ENCODE measurements at places on chromosomes 5 and 9.

DNA sequence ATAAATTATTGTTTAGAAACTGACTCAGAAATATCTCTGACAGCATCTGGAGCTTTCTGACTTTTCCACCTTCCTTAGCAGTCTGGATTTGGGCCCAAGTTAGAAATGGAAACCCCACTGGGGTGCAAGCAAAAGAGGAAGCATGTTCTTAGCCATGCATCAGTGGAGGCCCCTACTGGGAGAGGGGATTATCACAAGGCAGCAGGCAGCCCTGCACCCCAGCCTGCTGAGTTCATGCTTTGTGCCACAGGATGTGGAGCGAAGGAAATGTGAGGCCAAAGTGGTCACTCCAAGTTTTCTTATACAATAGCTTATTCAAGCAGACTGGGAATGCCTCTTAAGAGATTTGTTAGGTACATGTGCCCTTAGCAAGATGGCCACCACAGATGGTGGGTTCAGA is 146.5 kb upstream of the TLX3 start:
- DNase-seq = no peak

DNA sequence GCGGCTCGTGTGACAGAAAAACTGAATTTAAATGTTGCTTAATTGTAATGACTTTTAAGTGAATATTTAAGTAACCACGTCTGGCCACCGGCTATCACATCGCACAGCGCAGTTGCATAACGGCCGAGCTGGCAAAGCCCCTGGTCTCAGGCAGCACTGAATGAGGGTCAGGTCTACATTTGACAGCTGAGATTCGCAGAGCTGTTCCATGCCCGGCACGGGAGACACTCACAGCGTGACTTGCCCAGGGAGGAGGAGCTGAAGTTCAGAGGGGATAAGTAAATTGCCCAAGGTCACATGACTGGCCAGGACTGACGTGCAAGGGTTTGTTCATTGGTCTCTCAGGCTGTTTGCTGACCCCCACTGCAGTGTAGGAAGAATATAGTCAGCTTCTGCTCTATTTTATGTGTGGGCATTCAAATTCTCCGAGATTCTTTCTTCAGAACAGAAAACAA is 17.4 kb upstream of the COL5A1 start:
- DNase-seq = no peak

GRCh38 chr5:54985301-54986268 is at the start of gene ESM1:
Gene ESM1 (minus strand): TSS chr5:54985593. CDS start chr5:54985517, 76 bp downstream.
- DNase-seq = peak; percentile 46

GRCh38 chr5:14266686-14267085 is 123.5 kb downstream of the TRIO start:
- no peak for DNase-seq

- DNase-seq = no peak
These were observed 197.9 kb downstream of the GOLPH3 start for GRCh38 chr5:31976169-31976568.

DNA sequence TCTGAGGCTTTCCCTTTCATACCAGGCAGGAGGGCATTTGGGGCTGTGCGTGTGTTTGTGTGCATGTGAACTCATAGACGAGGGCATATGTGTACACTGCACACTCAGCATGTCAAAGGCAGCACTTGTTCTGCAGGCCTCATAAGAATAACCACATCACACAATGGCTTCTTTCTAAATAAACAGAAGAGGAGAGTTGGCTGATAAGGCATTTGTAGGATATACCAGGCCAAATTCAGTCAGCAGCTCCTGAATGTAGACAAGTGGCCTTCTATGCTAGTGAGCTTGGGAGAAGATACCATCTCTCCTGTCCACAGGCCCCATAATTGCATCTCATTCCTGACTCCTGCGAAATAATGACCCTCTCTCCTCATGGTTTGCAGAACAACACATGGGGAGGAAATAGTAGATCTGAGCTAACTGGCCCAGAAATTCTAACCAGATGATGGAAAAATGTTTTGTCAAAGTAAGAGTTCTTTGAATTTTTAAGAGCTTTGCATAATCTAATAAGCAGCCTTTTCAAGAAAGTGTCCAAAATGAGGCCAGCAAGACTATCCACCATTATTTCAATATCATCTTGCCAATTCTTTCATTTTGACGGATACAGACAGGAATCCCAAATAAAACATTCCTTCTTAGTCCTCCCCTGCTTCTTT is 60.5 kb upstream of the GAS1 start:
- no peak for DNase-seq

DNA sequence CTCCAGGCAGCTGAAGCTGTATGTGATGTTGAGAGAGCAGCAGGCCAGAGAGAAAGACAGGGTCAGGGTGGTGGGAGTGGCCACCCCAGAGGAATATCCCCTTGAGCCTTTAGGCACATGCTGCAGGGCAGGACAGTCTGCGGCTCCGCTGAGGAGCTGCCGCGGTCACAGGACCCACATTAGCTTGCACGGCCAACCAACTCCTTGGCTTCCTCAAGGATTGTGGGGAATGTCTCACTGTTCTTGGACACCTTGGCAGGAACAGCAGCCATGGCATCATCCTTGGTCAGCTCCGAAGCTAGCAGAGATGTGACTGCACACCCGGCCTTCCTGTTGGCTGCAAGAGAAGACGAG is 27.8 kb downstream of the PCDHGC5 start:
- no peak for DNase-seq

DNA sequence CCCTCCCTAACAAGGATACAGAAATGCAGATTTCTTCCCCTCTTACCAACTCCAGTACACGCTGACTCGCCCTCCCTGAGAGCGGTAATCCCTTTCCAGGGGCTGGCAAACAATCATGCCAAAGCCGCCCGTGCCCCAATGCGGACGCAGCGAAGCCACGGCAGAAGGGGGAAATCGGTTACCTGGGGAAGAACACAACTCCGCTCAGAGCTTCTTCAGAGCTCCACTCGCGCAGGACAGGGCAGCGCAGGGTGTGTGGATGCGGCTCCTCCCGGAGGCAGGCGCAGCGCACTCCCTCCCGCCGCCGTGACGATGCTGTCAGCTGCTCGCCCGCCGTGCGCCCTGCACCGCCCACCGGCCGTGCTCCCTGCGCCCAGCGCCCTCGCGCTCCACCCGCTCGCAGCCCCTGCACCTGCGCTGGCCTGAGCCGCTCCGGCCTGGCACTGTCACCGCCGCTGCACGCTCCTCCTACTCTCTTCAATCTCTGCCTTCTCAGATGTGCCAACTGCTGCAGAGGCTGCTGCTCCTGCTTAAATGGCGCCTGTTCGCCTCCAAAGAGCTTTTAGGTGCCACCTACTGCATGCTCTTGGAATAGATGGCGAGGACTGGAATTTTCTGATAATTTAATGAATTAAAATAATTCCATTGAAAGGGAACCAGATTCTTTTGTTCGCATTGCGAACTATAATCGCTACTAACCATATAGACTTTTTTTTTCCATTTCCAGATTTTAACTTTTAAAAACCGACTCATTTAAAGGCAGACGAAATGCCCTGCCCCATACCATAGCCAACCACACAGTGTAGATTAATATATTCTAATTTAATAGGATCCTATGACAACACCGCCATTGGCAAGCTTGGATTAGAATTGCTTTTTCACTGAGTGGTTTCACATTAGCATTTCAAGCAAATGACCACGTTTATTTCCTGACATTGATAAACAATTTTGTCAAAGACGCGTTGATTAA is at the start of gene DIRAS2:
DIRAS2 (minus strand) TSS at position 255 of the 970 bp plus-strand sequence. CDS start 28,997 bp downstream, outside the sequence.
- DNase-seq = peak; percentile 6

DNA sequence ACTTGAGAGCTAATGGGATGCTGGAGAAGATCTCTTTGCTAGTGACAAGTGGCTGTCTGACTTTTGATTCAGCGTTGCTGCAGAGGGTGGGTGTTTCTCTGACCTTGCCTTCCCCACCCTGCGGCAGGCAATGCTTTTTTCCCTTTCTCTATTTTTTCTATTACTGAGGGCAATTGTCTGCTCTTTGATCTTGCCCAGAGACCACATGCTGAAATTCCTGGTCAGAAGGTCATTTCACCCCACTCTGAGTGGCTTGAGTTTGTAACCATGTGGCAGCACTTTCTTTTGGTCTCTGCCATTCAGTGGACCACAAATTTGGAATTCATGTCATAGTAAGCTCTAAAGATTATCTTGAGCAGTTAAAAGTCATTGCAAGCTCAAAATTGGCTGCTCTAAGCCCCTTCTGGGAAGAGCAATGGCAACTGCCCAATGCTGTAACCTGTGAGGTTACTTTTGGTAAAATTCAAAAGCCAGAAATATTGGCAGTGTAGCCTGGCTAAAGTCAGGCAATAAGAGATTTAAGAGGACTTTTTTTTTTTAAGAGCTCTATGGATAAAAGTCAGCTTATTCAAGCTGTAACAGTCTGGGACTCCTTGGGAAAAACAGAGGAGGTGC is 30.4 kb upstream of the MTMR12 start:
- no peak for DNase-seq

DNA sequence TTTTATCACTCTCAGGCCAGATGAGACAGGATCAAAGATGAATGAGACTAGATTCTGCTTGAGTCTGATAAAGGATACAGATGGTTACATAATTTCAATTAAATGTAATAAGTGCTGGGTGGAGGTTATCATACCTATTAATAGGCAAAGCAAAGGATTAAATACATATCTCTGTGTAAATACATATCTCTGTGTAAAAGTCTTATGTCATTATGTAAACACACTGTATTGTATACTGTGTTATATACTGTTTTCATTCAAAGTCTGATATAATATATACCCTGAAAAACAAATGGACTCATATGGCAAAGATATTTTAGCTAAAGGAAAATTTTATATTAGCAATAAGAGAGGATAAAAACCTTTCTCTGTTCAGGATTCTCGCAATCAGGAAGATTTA is 605.8 kb upstream of the PTGER4 start:
- DNase-seq = no peak

DNA sequence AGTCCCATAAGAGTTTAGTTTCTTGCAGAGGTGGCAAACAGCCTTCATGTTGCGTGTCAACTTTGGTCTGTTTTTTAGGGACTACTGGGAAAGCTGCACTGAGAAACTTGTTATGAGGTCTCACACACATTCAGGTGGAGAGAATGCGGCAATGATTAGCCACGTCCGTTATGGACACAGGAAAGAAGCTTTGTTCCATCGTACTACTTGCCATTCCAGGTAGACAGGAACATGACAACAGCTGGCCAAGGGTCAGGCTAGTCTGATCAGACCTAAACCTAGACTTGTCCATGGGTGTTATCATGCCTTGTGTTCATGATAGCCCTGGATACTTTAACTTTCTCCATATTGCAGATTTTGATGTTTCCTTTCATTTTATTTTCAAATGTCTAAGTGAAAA is 113.2 kb downstream of the ZNF608 start:
- no peak for DNase-seq

DNA sequence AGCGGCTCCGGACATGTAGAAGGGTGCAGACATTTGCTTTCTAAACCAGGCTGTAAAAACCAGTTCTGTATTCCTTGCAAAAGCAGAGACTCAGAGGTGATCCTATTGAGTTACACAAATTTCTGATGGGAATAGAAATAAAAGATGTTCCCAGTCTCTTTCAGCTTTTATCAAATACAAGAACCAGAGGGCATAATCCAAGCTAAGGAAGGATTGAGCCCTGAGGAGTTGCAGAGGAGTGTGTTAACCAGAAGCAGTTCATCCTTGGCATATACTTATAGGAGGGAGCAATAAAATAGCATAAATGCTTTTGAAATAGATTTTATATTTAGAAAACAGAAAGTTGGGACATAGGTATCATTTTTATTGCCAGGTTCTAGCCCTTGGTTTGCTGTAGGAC is 75.3 kb downstream of the KIF4B start:
- DNase-seq = no peak

All from amniotic stem cell (primary cell).